Thymus (tissue), 14 donors: ENCODE measurements at places on chromosomes 1 and 21. TPM values are rescaled to one million over a fixed set of nuclear protein-coding genes. Genes with fewer than 3 reads are reported as not detected.

The TRIM17 gene
- 0.09 TPM for total RNA-seq

The GPR52 gene
- total RNA-seq, result 0.52 TPM

The OR6K3 gene
- total RNA-seq, result not detected

The MFAP2 gene
- total RNA-seq, result 6.8 TPM

The FRRS1 gene
- total RNA-seq, result 8.7 TPM

The LCE3D gene
- not detected for total RNA-seq

The GUCA2B gene
- total RNA-seq, result 0.28 TPM

The NEXN gene
- 0.52 TPM for total RNA-seq

The SPRR2B gene
- not detected for total RNA-seq

GRCh38 chr1:17078991-17079868 is 25.4 kb upstream of the SDHB start:
- no peak for DNase-seq

DNA sequence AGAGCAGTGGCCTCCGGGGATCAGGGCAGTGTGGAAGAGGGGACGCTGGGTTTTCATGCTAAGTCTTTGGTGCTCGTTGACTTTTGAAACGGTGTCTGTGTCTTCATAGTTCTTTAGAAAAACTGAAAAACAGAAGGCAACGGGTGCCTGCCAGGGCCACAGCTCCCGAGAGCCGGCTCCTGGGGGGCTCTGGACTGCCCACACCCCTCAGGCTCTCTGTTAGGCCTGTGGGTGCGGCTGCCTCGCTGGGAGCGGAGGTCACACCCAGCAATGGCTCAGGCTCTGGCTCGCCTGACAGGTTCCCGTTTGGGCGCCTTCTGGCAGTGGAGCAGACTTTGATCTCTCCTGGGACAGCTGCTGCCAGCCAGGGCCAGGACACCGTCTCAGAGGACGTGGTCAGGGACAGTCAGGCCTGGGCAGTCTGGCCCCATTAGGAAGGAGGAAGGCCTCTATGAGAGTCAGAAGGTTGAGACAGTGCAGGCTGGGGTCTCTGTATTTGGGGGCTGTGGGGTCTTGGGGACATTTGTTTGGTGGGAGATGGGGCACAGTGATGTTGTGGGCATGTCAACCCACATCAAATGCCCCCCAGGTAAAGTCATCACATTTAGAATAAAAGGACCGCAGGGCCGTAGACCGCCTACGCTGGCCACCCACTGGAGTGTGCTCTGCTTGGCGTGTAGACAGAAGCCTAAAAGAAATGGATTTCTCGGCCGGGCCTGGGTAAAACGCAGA is 5.6 kb downstream of the ARHGEF16 start:
- DNase-seq, result no peak

DNA sequence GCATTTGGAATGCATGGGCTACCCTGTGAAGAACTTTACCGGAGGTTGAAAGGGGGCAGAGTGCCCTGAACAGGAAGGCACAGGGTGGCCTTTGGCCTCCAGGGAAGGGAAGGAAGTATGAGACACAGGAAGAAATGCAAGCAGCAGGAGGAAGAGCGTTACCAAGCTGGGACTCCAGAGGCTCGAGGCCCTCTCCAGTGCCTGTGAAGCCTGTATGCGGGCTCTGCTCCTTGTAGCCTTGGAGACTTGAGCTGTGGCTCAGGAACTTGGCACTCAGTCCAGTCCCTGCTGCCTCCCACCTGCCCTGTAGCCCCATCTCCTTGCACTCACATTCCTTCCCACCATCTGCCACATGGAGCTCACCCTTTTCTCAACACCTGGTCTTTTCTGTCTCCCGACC is 33.5 kb upstream of the RNF19B start:
- DNase-seq, result no peak

DNA sequence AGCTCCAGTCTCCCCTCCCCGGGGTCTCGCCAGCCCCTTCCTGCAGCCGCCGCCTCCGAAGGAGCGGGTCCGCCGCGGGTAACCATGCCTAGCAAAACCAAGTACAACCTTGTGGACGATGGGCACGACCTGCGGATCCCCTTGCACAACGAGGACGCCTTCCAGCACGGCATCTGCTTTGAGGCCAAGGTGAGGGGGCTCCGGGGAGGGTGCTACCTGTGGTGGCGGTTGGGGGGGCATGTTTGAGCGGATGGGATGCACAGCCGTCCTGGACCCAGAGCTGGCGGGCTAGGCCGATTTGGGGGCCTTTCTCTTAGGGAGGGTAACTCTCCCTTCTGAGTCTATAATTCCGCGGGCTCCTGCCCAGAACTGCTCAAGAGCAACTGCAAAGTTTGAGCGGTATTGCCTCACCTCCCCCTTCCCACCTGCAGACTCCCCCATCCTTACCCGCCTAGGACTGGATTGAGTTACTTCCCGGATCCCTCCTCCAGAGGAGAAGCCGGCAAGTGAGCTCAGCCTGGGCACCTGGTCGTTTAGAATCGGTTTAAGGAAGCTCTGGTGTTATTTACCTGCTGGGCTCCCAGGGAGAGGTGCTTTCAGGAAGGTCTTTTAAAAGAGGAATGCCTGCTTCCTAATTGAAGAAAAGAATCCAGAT is 730 bp downstream of the NOS1AP start:
- DNase-seq, result no peak

- no peak for DNase-seq
These were observed 43.1 kb downstream of the OPTC start for GRCh38 chr1:203536980-203537455.

- DNase-seq, result no peak
These were observed 49.2 kb upstream of the ATP5PO start for GRCh38 chr21:33964706-33965325.

- no peak for DNase-seq
These were observed 47.1 kb downstream of the ELK4 start for GRCh38 chr1:205584732-205585131.

DNA sequence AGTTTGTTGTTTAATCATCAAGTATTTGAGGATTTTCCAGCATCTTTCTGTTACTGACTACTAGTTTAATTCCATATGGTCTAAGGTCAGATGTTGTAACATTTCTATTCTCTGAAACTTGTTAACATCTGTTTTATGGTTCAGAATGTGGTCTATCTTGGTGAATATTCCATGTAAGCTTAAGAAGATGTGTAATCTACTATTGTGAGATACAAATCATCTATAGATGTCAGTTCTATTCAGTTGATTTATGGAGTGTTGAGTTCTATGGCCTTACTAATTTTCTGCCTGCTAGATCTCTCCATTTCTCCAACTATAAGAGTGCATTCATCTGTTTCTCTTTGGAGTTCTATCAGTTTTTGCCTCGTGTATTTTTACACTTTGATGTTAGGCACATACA is 31.5 kb downstream of the WARS2 start:
- DNase-seq, result no peak

GRCh38 chr1:67307251-67308060 is at the start of gene IL12RB2:
Gene IL12RB2, plus strand, starts transcription at chr1:67307873. Its CDS starts 12,496 bp downstream, at chr1:67320369.
- peak; percentile 74 for DNase-seq

- no peak for DNase-seq
These were observed 136.6 kb downstream of the OMA1 start for GRCh38 chr1:58409890-58410289.

GRCh38 chr1:225422795-225423517 is 4.9 kb downstream of the LBR start:
- DNase-seq, result no peak

DNA sequence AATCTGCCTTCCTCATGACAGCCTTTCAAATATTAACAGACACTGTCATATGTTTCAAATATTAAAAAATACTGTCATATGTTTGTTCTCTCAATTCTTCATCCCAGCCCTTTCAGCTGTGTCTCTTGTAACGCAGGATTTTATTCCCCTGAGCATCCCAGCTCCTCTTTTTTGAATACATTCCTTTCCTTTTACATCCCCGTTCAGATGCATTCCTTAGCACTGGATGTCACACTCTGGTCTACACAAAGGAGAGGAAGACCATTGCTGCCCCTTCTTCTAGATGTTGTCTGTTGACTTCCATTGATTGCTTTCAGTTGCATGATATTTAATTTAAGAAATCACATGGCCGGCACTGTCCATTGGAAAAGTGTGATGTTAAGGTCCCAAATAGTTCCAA is 117.4 kb upstream of the PAXBP1 start:
- no peak for DNase-seq

- no peak for DNase-seq
These were observed 65.7 kb upstream of the PKN2 start for GRCh38 chr1:88618331-88618730.

DNA sequence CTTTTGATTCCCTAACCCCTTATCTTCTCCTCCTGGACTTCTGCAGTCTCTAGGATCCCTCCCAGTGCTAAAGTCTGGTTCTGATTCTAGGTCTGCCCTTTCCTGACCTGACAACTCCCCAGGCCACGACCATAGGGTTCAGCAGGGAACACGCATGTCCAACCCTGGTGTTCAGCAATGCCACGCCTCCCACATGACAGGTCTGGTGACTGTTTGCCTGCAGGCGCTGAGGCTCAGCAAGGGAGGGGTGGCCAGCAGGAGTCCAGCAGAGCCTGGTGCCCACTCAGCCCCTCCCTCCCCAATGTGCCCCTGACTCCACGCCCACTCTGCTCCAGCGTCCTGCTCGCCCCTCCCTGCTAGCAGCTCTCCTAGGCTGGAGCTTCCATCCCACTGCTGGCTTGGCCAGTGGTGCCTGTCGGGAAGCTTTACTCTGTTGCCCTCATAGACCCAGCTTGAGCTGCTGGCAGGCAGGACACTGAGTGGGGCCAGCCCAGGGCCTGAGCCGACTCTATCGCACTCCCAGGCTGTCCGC is 17.3 kb downstream of the SLC9A1 start:
- no peak for DNase-seq

- DNase-seq, result no peak
These were observed 38.5 kb upstream of the FAM131C start for GRCh38 chr1:16111771-16112595.

- no peak for DNase-seq
These were observed 32.7 kb downstream of the BMP8A start for GRCh38 chr1:39524171-39524570.

DNA sequence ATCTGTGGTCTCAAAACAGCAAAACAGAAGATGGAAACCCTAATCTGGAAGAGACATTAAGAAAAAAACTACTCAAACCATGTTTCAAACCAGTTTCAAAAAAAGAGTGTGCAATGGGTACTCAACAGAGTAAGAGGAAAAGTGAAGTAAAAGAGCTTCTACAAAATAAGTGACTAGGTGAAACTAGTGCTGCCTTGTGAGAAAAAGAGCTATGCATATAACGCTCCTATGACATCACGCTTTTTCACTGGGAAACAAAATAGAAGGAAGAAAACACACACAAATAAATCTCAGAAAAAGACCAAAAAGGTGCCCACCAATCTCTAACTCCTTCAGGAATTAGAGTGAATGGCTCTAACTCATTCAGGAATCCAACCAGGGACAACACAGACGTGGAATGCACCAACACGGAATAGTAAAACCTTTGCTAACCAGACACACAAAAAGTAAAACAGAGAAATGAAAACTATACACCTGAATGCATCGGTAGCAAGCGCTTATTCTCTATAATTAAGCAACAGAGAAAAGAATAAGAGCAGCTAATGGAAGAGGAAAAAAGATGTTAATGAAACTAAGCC is 1.3 kb downstream of the FOXJ3 start:
- no peak for DNase-seq

GRCh38 chr1:4004635-4005430 is 104.8 kb upstream of the C1orf174 start:
- no peak for DNase-seq

- no peak for DNase-seq
These were observed 94.7 kb downstream of the PLA2G4A start for GRCh38 chr1:186923486-186923885.

DNA sequence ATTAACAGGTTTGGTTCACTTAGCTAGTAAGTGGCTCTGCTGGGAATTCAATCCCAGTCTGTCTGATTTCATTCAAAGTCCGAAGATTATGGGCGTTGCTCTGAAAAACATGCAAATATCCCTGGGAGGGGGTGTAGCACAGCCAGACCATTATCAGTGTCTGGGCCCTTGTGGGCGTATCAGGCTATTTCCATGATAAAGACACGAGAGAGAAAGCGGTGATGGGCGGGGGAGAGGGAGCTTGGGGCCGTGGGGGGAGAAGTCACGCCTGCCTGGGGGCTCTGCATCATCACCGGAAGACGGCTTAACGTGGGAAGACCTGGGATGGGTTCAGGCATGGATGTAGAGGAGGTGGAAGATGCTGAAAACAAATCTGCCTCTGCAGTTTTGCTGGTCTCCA is 25.8 kb downstream of the IL6R start:
- DNase-seq, result no peak

DNA sequence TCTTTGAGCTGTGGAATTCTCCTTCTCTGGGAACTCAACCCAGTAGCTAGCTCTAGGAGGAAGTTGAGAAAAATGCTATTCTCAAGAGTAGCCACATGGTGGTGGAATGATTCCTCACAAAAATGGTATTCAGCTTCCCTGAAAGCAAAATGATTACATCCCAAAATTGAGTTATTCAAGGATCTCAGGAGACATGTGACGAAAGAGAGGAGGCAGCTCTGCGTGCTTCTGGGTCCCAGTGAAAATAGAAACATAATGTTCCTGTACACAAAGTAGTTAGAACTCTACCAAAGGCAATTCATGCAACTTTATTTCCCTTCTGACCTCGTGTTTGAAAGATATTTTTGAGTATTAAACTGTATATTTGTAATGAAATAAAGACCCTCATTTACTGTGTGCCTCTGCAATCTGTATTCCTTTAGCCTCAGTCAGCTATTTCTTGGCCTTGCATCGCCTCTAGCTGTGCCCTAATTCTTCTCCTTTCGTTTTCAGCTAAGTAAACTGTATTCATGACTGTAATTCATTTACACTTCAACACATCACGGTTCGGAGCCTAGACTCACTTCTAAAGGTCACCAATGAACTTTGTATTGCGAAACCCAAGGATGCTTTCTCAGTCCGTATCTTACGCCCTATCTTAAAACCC is 167.3 kb downstream of the FASLG start:
- peak; percentile 13 for DNase-seq

- DNase-seq, result no peak
These were observed 46.8 kb downstream of the MACO1 start for GRCh38 chr1:25477448-25478034.

DNA sequence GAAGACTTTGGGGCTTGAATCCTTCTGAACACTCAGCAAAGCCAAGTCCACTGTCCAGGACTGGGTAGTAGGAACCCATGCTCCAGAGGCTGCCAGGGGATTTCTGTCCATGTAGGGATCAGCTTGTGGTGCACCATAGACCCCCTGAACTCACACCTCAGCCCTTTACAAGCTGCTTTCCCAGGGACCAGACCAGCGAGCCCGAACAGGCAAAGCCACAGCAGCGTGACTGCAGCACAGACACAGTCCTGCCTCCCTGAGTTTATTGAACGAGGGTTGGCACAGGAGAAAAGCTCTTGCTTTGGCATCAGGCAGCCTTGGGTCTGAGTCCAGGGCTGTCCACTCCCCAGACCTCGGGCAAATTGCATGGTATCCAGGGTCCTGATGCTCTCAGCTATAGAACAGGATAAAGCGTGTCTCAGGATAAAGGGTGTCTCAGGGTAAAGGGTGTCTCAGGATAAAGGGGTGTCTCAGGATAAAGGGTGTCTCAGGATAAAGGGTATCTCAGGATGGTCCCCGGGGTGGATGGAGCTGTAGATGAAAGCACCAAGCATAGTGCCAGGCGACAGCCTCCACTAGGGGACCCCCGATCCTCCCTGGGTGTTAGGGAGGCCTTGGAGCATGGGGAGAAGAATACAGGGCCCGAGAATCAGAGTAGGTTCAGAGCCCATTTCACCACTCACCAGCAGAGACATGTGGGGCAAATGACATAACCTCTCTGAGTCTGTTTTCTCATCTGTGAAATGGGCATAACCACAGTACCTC is 648.8 kb downstream of the NPHP4 start:
- no peak for DNase-seq
